ENCODE measurements at places on chromosomes 7 and 10.

- DNase-seq: peak; percentile 79
Observed at GRCh38 chr7:97971990-97972943, 17.7 kb downstream of the OCM2 start.

DNA sequence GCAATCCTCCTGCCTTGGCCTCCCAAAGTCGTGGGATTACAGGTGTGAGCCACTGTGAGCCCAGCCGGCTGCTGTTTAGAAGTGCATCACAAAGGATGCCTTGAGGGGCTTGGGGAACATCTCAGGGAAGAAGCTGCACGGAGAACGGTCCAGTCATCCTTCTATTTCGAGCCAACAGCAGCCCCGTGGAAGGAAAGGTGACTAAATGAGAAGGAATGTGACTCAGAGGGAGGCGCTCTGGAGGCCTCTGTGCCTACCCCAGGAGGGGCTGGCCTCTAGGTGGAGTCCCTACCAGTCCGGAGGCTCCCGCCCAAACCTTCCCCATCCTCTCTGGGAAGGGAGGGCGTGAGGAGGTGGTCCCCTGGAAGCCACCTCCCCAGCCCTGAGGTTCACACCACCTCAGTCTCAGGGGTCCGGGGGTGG is 76.2 kb downstream of the CTBP2 start:
- no peak for DNase-seq

GRCh38 chr7:5441840-5442503 is 18.3 kb upstream of the TNRC18 start:
- no peak for DNase-seq

- DNase-seq: no peak
Observed at GRCh38 chr7:7175075-7175695, 7.2 kb upstream of the C1GALT1 start.

GRCh38 chr10:34171957-34172527 is 643.1 kb downstream of the PARD3 start:
- DNase-seq: no peak

GRCh38 chr10:8428654-8429053 is 374.2 kb downstream of the GATA3 start:
- no peak for DNase-seq

DNA sequence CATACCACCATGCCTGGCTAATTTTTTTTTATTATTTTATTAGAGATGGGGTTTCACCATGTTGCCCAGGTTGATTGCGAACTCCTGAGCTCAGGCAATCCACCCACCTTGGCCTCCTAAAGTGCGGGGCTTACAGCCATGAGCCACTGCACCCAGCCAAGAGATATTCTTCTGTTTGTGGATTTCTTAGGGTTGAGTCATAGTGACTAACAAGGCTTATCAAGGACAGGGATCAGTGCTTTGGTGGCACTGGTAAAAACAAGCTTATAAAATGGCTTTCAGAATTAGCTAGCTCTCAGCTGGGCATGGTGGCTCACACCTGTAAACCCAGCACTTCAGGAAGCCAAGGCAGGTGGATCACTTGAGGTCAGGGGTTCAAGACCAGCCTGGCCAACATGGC is 122.4 kb downstream of the ZNF248 start:
- DNase-seq: no peak

DNA sequence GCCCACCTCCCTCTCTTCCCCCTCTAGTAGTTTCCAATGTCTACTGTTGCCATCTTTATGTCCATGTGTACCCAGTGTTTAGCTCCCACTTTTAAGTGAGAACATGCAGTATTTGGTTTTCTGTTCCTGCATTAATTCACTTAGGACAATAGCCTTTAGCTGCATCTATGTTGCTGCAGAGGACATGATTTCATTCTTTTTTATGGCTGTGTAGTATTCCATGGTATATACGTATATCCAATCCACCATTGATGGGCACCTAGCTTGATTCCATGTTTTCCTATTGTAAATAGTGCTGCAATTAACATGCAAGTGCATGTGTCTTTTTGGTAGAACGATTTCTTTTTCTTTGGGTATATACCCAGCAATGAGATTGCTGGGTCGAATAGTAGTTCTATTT is 170.4 kb downstream of the NOC3L start:
- DNase-seq: no peak

DNA sequence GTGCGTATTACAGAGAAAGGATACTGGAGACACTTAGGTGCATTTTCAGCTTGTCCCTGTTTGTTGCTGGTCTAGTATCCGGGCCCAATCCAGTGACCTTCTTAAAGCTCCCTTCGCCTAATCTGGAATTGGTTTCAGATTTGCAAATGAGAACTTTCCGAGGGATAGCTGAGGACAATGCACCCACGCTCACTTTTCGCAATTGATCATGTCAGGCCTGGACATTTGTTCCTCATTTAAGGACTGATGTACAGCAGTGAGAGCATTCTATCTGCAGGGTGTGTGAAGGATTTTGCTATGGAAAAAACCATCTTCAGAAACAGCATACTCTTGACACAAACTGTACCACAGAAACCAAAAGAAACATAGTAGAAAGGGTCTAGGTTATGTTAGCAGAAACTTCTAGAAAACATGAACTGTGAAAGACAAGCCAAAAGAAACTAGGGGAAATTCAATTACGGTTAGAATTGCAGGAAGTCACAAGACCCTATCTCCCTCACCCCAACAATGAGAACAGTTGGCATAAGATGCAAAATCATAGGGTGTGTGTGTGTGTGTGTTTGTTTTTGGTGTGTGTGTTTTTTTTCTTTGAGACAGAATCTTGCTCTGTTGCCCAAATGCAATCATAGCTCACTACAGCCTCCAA is 331.1 kb downstream of the CALN1 start:
- DNase-seq: no peak

DNA sequence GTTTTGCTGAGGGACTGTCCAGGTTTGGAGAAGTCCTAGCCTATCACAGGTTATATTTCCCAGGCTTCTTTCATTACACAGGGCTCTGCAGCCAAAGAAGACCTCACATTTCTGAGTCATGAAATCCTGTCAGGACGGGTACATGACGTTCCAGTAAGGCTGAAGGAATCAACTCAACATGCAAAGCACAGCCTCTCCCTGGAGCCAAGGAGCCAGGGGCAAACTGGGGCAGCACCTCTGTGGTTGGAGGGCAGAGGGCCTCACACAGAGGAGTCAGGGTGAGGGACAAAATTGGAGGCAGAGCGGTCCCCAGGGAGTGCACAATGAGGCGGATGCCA is 116.3 kb upstream of the GDF10 start:
- no peak for DNase-seq

DNA sequence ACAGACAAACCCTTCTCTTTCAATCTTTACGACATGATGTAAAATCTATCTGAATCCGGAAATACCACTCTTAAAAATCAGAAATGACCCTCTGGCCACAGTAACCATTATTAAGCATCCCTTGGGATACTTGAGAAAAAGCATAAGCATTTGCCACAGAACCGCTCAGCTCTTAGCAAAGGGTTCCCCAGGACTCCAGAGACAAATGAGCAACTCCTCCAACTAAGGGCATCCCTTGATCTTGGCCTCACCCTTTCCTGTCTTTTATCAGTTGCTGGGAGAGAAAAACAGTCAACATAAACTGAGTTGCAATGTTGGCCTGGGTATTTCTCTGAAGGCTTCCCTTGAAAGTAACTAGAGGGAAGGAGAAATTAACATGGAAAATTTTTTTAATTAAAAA is 3.5 kb downstream of the PDLIM1 start:
- no peak for DNase-seq

DNA sequence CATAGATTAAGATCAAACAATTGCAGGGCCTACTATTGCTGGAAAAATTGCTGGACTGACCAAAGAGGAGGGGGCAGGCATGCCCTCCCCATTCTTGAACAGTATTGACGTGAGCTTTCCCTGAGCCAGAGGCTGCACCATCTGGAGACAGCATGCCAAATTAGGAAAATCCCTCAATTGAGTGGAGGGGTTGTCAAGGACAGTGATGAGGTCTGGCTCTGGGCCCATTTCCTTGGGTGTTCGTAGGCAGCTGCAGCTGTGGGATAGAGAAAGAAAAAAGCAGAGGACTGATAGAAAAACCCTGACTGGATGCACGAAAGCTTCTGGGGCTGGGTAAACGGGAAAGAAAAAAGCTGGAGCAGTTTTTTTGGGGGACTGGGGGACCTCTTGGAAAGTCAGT is 22.8 kb upstream of the ORC5 start:
- DNase-seq: no peak

DNA sequence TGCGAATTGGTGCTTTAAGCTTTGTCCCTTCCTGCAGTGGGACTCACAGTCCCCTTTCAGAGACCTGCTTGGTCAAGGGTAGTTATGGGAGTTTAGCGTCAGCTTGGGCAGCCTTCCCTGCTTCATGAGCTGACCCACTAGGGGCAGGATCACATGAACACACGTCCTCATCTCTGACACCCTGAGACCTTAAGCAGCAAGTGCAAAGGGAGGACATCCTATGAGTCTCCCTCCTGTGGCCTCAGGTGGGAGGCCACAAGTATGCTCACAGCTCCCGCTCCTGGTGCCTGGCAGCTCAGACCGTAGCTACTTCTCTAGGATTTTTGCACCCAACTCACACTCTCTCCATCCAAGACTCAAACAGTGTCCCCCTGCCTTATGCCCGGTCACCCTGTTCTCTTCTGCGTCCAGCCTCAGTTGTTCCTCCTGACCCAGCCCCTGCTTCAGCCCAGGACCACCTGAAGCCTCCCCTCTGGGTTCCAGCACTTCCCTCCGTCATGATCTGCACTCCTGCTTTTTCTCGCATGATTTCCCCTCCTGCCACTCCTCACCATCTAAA is 136.6 kb upstream of the FAM20C start:
- no peak for DNase-seq

DNA sequence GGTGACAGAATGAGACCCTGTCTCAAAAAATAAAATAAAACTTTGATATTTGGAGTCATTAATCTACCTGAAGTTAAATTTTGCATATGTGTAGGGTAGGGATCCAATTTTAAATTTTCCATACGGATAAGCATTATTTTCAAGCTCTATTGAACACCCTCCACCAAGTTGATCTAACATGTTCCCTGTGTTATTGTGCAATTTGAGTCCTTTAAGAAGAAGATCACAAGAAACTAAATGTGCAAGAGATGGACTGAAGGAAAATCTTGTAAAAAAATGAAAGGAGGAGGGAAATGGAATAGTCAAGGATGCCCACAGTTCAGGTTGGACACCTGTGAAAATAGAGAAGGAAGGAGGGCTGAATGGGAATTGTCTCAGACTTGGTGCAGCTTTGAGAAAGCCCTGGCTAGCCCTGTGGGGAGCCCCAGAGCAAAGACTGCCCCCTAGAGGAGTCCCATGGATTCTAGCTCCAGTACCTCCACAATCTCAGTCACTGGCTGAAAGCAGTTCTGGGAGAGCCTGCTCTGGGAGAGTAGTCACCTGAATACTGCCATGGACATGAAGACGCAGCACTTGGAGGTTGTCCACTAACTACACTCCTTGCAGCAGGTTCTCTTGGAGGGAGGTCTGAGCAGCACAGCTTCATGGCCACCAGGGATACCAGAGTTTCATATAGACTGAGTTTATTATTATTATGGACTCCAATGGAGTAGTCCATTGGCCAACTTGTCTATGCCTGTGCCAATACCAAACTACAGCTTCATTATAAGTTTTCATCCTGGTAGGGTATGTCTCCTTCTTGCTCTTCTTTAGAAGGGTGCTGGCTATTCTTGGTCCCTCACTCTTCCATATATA is 5.7 kb upstream of the TIAL1 start:
- DNase-seq: peak; percentile 44

GRCh38 chr10:15624401-15625196 is 95.1 kb downstream of the ITGA8 start:
- DNase-seq: no peak

- no peak for DNase-seq
Observed at GRCh38 chr7:134874407-134874806, 95.0 kb downstream of the CALD1 start.

GRCh38 chr10:124911124-124912067 is 30.5 kb upstream of the ZRANB1 start:
- no peak for DNase-seq

DNA sequence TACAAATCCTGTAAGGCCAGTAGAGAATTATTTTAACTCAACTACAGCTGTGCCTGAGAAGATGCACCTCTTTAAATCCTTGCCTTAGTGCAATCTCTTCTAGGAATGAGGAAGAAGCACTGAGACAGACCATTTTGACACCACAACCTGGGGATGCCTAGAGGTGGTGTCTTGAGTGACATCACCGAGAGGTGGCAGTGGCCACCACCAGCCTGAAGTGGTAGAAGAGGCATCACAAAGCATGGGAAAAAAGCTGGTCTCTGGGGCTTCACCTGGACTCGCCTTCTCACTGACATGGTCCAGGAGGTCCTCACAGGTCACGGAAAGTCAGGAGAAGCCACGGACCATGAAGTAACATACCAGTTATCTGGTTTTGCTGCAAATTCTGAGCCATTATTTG is 99.2 kb upstream of the PDLIM1 start:
- no peak for DNase-seq

DNA sequence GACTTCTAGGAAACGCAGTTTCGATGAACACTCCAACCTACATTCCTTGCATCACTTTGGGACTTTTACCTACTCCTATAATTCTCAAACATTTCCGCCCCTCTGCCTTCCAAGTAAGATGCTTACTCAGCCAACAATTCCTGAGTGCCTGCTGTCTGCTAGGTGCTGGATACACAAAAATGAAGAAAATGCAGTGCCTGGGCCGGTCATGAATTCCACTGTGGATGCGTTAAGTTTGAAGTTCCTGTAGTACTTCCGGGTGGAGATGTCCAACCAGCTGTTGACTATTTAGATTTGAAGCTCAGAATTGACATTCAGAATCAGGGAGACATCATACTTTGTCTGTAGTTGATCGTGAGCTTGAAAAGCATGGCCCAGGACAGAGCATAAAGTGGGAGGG is 89.2 kb downstream of the LYZL1 start:
- no peak for DNase-seq

DNA sequence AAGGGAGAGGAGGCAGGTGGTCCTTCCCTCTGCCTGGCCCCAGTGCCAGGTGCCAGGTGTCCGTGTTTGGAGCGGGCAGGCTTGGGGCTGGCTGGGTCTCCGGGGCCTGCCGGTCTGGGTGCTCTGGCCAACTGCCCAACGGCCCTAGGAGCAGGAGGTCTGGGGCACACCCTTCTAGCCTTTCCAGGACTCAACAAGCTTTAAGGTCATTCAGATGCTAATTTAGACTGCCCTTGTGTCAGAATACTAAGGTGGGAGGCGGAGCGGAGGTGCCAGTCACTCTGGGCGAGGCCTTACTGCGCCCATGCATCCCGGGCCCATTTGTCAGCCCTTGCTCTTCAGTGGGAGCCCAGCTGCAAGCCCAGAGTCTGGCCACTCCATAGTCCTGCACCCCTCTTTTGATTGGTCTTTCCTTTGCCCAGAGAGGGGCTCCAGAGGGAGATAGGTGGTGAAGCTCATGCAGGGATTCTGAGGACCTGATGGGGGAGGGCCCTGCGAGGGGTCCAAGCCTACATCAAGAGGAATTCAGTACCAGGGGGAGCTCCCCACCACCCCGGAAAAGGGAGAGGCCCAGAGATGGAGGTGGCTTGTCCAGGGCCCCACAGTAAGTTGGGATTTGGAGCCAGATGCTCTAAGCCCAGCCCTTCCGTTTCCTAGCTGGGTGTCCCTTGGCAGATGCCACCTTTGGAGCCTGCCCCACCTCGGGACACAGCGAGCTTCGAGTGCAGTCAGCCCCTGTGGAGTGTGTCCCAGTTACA is 1.3 kb downstream of the PGAM2 start:
- no peak for DNase-seq

- DNase-seq: no peak
Observed at GRCh38 chr10:128926711-128927110, 540.3 kb upstream of the MGMT start.
